ENCODE measurements at places on chromosomes 1 and 21.

GRCh38 chr1:177128665-177129281 is 35.7 kb downstream of the ASTN1 start:
- no peak for DNase-seq

DNA sequence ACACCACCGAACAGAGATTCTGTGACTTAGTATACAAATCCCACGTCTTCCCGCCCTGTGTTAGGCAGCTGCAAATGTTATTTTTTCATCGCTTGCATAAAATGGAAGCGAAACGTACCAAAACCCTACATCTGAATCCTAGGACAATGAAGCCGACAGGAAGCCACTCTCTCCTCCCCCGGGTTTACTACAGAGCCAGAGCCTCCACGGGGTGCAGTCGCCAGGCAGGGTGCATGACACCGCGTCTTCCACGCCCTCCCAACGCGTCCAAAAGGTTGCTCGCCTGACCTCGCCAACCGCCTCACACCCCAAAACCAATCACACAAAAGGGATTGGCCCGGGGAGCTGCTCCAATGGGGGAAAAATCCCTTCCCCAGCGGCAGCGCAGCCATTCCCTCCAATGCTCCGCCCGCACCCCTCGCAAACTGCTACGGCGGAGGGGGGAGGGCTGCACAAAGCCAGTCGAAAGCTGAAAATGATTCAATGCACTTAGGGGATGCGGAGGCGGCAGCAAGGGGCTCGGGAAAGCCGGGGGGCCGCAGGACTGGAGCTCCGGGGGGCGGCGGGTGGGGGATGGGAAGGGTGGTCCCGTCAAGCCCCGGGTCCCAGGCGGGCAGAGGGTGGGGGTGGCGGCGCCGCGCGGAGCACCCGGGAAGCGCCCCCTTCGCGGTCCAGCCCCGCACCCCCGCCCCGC is 701 bp downstream of the CEP170 start:
- DNase-seq, result peak; percentile 23

DNA sequence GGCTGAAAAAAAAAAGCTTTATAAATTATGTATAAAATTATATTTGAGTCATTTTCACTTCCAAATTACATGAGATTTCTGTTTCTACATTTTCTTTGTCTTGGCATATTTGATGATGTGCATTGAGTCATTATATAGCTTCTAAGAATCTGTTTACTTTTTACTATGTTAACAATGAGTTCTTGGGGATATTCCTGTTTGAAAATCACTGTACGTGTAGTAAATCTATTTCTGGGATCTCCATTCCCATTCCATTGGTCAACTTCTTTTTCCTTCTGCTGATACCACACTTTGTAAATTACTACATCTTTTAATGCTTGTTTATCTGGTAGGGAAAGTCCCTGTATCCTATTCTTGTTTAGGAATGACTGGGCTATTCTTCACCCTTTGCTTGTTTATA is 43.6 kb downstream of the TNFRSF9 start:
- no peak for DNase-seq

DNA sequence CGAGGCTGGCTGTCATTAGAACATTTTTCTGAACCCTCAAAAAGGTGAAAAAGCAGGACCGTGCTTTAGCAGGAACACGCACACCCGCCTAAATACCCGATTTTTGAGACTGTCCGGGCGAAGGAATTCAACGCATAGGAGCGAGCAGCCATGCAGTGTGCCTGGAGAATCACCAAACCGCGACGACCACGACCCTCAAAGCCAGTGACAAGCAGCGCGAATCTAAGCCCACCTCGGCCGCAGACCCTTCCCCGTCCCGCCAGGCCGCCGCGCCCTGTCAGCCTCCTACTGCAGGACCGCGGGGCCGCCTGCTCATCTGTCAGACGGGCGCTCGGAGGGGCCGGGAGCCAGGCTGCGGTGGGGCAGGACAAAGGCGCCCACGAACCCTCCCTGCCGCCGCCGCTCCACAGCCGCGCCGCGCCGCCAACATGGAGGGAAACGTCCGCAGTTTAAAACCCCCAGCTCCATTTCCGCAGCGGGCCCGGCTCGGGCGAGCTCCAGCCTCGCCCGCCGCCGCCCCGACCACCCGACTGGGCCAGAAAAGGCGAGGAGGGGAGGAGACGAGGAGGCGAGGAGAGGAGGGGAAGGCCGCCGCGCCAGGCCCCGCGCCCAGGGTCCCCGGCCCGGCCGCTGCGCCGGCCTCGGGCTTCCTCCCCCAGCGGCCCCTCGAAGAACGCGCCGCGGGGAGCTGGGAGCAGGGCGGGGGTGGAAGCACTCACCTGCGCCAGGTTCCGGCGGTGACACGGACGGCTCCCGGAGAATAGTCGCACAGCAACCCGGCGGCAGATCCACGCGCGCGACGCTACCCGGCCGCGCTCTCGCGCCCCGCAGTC is at the start of gene LBR:
TSS of gene LBR (minus strand) at position 804 of the 833 bp plus-strand sequence. CDS start 3,963 bp downstream, outside the sequence.
- DNase-seq, result peak; percentile 21

GRCh38 chr1:212495766-212496494 is 63.2 kb downstream of the NENF start:
- no peak for DNase-seq

- no peak for DNase-seq
Observed at GRCh38 chr1:8201331-8201861, 116.5 kb upstream of the SLC45A1 start.

GRCh38 chr1:179770887-179771502 is 27.9 kb downstream of the FAM163A start:
- DNase-seq, result no peak

DNA sequence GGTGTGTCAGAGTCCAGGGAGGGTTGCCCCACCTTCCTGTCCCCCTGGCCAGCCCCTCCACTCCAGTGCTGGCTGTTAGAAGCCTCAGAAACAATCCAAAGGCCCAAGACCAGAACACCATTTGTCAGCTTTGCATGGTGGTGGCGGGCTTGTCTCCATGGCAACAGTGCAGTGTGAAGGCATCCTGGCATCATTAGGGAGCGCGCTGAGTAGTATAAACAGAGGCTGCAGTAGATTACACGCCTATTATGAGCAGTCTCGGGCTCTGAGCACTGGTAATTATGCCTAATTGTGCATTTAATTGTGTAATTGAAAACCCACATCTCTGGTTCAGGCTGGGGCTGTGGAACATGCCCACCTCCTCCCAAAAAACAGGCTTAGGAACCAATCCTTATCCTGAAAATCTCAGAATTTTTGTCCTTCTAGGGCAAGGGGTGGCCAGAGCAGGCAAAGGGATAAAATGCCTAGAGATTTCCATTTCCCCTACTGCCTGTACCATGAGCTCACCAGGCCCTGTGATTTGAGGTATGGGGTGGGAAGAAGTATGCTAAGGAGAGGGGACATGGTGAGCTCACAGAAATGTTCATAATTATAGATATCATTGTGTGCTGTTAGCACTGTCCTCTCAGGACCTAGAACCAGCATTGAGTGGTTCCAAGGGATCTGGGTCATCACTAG is 11.7 kb downstream of the NKAIN1 start:
- no peak for DNase-seq

DNA sequence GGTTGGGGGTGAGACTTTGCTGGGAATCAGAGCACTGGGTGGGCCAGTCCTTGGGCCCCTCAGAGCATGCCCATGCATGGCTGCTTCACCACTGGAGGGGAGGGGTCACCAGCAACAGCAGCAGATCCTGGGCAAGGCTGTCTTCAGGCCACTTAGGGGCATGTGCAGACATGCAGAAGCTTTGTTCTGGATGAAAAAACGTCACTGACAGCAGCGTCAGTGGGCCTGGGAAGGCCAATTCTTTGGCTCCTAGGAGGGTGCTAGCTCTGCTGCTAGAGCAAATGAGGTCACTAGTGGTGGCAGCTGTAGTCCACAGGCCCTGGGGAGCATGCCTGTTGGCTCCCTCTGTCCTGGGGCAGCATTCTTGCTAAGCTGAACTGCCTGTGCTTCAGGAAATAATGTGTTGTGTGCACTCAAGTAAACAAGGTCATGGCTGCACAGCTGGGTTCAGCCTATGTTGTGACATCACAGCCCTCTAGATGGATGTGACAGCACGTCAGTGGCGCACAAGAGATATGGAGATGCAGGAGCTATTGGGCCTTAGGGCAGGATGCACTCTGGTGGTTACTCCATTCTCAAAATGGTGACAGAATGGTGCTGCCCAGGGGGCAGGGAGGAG is 27.0 kb downstream of the ZC3H11B start:
- no peak for DNase-seq

DNA sequence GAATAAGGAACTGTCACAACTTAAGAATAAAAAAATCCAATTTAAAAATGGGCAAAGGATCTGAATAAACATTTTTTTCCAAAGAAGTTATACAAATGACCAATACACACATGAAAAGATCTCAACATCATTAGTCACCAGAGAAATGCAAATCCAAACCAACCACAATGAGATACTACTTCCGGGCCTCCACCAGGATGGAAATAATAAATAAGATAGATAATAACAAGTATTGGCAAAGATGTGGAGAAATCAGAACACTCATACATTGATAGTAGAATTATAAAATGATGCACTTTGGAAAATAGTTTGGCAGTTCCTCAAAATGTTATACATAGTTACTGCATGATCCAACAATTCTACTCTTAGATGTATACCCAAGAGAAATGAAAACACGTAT is 18.7 kb downstream of the ZSWIM5 start:
- DNase-seq, result no peak

DNA sequence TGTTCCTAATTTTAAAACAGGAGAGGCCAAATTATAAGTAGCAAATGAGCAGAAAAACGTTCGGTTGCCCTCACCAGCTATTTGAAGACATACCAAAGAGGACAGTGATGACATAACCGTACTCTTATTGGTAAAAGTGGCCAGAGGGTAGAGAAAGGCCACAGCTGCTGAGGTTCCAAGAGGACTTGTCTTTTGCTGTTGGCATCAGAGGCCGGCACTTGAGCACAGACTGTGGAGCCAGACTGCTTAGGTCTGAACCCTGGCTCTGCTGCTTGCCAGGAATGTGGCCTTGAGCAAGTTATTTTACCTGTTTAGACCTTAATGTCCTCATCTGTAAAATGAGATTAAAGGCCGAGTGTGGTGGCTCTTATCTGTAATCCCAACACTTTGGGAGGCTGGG is 14.9 kb downstream of the ETV3L start:
- no peak for DNase-seq

DNA sequence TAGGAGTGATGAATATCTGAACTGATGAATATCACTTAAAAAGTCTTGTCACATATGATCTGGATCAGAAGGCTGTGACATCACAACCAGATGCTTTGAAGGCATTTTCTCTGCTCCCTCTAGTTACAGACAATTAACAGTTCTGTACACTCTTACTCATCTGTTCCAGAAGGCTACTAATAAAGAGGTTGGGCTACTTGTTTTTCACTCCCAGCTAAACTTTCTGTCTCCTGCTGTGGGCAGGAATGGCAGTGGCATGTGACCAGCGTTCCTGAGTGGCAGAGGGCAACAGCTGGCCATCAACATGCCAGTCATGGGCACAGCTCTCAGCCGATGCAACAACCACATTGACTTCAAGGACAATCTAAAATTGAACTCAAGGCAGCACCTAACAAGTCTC is 66.7 kb downstream of the SLC45A1 start:
- no peak for DNase-seq

- DNase-seq, result no peak
Observed at GRCh38 chr1:86227026-86227425, 70.5 kb upstream of the COL24A1 start.

- DNase-seq, result no peak
Observed at GRCh38 chr1:156760796-156761104, 6.6 kb upstream of the PRCC start.

DNA sequence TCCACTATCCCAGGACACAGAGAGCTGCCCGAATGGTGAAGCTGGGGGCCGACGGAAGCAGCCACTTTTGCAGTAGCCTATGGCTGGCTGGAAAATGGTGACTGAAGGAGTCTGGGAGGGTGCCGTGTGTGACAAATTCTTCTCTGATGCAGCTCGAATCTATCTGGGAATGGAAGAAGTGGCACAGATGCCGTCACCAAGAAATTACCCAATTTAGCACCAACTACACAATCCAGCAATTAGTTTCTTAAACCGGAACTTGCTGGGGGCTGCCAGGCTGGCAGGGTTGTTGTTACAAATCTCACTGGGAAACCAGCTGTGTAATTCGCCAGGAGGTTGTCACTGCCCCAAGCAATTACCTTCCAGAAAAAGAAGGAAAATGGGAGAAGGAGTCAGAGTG is 18.0 kb downstream of the DLGAP3 start:
- no peak for DNase-seq

- DNase-seq, result no peak
Observed at GRCh38 chr1:45334308-45335245, 5.4 kb upstream of the TOE1 start.

GRCh38 chr1:225480825-225481434 is 53.1 kb upstream of the LBR start:
- DNase-seq, result no peak

DNA sequence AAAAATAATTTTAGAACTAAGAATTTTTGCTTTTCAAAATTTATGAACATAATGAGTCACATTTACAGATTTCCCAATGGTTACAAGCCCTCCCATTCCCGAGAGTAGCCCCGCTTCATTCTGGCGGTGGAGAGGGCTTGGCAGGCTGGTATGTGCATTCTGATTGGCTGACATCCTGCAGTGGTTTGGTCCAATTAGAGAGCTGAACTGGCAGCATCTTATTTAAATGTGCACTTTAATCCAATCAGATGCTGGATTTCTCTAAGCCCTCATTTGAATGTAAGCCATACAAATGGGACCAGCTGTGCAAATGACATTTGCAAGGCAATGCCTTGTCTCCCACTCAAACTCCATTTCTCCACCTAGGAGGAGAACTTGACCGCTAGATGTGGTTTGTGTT is 18.0 kb upstream of the TRIM17 start:
- DNase-seq, result no peak

- no peak for DNase-seq
Observed at GRCh38 chr21:42401154-42401553, 2.5 kb upstream of the UBASH3A start.

DNA sequence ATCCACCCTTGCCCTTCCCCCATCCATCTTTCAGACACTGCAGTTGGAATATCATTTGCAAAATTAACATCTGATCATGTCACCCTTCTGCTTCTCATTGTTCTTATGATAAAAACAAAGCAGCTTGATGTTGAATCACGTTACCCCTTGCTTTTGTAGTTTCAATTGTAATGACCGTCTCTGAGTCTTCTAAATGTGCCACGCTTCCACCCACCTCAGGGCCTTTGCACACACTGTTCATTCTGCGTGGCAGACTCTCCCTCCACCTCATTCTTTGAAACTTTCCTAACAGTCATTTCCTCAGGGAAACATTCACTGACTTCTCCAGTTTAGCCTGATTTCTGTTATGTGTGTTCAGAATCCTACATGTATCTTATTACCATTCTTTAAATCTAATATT is 143.6 kb upstream of the LMO4 start:
- DNase-seq, result no peak

- no peak for DNase-seq
Observed at GRCh38 chr1:35460796-35461195, 96.4 kb downstream of the KIAA0319L start.

- no peak for DNase-seq
Observed at GRCh38 chr1:27430903-27431600, 38.6 kb downstream of the GPR3 start.

DNA sequence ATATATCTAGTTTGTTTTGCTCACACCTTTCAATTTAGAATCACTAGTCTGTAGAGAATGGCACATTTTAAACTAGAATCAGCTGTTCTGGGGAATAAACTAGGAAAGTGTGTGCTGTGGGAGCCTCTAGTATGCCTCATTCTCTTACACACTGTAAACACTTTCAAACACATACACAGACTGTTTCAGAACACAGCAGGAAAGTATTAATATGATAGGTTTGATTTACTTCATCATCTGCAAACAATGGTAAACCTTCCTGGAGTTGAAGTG is 67.1 kb upstream of the ABCG1 start:
- no peak for DNase-seq
